ENCODE measurements at places on chromosomes 1 and 21.

GRCh38 chr1:51568231-51568935 is 48.5 kb upstream of the OSBPL9 start:
- DNase-seq: no peak

DNA sequence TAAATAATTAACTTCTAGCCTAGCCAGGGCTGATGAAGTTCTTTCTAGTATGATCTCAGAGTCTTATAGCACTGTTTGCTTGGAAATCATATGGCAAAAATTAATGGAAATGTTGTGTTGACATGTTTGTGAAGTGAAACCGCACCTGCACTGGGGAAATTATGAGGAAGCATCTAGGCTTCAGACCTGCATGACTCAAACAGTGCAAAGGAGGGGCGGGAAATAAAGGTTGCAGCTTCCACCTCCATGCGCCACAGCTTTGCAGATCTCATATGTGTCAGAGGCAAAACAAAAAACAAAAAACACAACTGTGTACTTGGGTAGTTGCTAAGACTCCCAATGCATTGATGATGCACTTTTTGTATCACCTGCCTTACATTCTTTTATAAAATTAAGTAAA is 1080.6 kb downstream of the PLA2G4A start:
- no peak for DNase-seq

GRCh38 chr1:174968750-174969244 is 30.9 kb upstream of the CACYBP start:
- peak; percentile 32 for DNase-seq

- DNase-seq: no peak
These were observed 97.9 kb downstream of the TRIM11 start for GRCh38 chr1:228308628-228309325.

- DNase-seq: no peak
These were observed 256.3 kb downstream of the MATN1 start for GRCh38 chr1:30467101-30467500.

- DNase-seq: no peak
These were observed 202.2 kb downstream of the ROR1 start for GRCh38 chr1:63976006-63976405.

DNA sequence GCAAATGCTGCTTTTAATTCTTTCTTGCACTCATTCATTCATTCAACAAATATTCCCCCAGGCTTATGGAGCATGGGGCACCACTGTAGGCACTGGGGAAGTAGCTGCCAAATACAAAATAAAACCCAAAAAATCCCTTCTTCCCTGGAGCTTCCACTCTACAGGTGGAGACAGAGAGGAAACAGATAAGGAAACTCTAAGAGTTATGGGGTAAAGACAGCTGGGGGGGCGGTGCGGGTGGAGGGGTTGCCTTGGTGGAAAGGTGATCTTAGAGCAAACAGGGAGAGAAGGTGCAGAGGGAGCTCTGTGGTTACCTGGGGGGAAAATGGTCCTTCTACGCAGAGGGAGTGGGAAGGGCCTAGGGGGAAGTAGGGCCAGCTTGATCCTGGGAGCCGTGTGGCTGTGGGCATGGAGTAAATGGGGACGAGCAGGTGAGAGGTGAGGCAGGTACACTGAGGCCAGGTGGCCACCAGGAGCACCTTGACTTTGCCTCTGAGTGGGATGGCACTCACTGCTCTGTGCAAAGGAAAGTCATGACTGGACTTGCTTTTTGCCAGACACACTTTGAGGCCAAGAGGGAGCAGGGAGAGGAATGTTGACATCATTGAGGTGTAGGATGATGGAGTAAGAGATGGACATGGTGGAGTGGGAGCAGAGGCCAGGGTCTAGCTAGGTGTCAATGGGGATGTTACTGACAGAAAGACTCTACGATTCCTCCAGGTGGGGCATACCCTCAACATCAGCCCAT is 152.0 kb downstream of the ETS2 start:
- DNase-seq: no peak

DNA sequence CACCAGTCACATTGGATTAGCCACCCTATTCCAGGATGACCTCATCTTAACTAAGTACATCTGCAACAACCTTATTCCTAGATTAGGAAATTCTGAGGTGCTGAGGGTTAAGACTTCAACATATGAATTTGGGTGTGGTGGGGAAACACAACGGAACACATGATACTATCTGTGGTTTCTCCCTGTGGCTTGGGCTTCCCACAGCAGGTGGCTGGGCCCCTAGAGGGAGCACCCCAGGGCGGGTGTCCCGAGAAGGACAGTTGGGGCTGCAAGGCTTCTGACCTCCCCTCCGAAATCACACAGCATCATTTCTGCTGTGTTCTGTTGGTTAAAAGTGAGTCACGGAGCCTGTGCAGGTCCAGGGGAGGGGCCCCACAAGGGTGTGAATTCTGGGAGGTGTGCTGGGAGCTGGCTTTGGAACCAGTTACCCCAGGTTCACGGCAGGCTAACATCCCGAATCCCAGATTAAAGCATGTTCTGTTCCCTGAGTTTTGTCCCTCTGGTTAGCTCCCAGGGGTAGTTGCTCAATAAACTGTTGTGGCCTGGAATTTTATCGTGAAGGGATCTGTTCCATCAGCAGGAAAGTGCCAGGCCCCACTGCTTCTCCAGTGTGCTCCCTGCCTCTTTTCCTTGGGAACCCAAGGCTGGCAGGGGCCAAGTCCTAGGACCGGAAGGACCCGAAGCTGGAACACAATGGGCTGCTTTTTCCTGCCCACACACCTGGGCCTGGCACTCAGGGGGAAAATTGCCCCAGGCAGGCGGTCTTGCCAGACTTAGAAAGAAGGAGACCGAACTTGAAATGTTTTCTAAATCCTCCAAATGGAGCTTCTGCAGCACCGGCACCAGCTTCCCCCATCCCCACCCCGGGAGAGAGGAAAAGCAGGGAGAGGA is 154.0 kb upstream of the WNT4 start:
- no peak for DNase-seq

GRCh38 chr1:51156752-51157151 is 54.7 kb downstream of the C1orf185 start:
- DNase-seq: no peak

- DNase-seq: no peak
These were observed 22.8 kb downstream of the ERG start for GRCh38 chr21:38475519-38475918.

DNA sequence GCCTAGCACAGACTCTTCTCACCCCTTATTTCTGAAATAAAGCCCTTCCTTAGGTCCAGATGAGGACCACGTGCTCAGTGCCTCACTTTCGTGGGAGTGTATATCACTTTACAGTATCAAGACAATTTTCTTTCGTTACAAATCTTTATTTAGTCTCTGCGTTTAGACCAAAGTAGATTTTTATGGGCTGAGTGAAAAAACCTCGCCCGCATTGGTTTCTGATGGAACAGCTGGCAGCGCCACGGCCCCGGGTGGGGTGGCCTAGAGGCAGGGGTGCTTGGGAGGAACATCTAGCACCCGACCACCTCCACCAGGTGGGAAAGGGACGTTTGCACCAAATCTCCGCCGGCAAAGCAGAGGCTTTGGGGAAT is 7.6 kb downstream of the SIM2 start:
- no peak for DNase-seq

GRCh38 chr1:221777431-221778072 is 35.7 kb upstream of the DUSP10 start:
- peak; percentile 75 for DNase-seq

- DNase-seq: peak; percentile 35
These were observed 102.3 kb upstream of the TIAM1 start for GRCh38 chr21:31446226-31446855.

- no peak for DNase-seq
These were observed 31.1 kb upstream of the ITLN2 start for GRCh38 chr1:160985723-160986122.

DNA sequence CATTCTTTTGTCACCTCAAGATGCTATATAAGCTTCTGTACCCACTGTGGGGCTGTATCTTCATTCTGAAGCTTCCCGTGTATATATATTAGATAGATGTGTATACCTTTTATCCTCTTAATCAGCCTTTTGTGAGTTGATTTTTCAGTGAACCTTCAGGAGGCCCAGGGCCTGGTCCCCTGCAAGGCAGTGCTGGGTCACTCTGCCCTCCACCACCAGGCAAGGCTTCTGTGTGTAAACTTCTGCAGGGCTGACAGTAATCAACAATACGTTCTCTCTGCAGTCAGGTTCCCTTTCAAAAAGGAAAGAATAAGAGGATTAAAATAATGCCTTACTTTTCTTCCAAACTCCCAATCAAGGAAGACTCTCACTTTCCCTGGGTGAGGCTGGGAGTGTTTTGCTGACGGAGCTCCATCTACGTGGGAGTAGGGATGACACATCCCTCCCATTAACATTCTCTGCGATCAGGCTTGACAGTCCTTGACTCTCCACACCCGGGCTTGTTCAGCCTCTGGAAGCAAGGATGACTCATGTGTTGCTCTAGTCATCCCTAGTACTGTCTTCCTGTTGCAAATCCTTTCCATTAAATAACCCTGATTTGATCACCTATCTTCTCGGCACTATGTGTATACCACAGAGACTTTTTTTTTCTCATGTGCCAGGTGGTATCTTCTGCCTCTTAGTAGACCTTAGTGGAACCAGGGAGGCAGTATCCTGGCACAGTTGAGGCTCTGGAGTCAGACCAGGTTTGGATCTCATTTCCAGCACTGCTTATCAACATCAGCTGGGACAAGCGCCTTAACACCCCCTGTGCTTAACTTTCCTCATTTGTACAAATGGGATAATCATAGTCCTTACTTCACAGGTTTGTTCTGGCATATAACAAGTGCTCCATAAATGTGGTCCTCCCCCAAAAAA is 70.3 kb upstream of the KCNK1 start:
- DNase-seq: no peak

DNA sequence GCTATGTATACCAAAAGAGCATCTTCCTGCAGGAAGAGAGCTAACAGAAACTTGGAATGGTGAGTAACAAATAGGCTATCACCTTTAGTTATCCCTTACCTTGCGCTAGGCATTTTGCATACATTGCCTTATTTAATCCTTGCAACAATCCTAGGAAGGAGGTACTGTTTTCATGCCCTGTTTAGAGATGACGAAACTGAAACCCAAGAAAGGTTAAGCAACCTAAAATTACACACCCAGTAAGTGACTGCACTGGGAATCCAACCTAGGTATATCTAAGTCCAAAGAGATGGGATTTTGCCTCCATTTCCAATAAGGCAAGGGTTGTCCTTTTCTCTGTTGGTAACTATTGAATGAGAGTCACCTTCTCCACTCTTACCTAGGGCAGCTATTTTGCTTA is 144.5 kb downstream of the TM2D1 start:
- no peak for DNase-seq

DNA sequence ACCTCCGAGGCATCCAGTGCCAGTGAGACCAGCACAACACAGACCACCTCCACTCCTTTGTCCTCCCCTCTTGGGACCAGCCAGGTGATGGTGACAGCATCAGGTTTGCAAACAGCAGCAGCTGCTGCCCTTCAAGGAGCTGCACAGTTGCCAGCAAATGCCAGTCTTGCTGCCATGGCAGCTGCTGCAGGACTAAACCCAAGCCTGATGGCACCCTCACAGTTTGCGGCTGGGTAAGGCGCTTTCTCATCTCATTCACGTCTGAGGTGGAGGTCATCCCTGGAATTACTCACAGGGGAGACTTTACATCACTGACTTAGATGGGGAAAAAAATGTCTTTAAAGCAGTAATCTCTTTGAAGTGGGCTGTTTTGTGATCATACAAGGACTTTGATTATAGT is 106.3 kb downstream of the CD247 start:
- no peak for DNase-seq

DNA sequence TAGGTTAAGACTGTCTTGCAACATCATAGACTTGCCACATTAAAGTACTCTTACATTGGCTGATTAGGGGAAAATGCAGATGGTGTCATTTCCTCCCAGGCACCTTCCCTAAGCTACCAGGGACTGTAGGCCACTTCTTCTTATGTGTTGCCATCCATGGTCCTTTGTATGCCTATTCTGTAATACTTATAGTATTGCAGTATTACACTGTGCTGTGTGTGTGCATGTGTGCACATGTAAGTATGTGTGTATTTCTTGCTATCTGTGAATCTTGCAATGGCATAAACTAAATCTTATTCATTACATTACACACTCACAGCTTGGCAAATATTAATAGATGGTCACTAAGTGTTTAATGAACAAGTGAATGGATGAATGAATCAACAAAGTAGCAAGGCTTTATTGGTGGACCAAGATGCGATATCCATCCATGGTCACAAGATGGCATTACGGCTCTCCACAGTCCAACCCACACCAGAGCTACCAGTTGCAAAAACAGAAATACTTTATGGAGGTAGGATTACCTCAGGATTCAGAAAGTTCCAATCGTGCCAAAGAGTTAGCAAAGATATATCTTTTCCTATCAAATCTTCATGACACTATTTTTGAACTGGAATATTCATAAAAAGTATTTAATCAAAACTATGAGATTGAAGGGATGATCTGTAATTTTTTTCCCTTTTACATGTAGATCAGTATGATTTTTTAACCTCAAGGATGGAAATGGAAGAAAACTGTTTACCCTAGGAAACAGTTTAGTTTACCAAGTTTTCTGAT is 160.2 kb downstream of the DENND1B start:
- DNase-seq: no peak

DNA sequence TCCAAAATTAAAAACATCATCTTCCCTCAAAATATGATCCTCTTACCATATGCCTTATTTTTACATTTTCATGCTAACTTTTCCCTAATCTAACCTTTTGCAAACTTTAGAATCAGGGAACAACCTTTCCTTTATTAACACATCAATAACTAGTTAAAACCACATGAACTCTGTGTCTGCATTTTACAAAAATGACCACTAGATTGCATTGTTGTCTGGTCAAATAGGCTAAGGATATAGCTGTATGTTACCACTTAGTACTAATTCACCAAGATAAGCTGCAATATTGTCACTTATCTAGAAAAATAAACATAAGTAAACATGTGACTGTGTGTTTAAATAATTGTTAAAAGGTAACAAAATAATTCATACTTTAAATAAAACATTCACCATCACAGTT is 82.3 kb downstream of the DENND1B start:
- no peak for DNase-seq

DNA sequence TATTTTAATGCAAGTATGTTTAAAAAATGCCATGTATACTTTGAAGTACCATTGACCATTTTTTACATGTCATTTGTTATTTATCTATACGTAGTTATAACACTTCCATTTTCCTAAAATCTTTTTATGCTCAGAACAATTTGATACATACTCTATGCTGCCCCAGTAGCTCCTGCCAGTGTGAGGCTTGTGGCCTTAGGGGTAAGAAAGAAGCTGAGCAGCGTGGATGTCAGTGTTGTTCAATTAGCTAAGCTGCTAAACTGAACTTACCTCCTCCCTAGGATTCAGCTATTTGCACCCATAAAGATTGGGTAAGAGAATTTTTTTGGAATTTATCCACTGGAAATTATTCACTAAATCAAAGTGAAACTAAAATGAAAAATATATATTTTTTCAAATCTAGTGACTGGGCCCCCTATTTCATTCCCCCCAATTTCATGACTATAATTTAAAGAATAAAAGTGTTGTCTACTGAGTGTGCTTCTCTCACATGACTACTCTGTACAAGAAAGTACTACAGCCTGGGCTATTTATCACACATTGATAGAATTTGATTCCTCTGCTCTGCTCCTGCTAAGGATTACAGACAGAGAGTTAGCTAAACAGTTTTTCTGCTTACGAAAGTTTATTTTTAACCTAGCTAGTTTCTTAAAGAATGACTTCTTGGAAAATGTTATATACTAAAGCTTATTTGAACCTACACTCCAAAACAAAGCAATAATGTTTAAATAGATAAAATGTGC is 1030.3 kb upstream of the ADGRL4 start:
- DNase-seq: no peak

GRCh38 chr1:195158091-195158490 is 1450.1 kb downstream of the KCNT2 start:
- no peak for DNase-seq

Data from CD4-positive, alpha-beta T cell treated with Interleukin-15 for 1 hour (primary cell).